ENCODE measurements at places on chromosomes 3 and 15.

DNA sequence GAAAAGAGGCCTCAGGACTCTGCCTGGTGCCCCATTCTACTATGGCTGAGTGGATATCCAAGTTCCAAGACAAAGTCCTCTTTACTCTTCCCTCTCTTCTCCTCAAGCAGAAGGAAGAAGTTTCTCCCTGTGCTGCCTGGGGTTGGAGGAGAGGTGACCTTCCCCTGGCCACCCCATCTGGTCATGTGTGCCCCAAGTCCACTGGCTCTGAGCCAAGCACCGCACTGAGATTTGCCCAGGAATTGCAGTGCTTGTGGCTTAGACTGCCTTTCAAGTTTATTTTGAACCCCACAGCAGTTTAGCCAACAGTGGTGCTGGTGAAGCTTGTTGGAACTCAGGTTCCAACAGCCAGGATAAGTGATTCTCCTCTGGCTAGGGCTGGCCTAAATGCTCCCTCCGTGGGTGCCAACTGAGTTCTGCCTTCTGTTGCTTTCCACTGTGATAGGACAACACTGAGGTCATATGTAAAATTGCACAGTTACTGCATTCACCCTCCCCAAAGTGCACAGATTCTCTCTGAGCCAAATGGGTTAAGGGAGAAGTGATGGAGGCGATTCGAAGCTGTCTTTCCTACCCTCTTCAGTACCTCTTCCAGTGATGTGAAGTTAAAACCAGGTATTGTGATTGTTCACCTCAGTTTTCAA, 69.9 kb downstream of the TMCO5A start:
- no peak for DNase-seq

- peak; percentile 80 for DNase-seq
Observed at GRCh38 chr3:112813723-112814171, 32.9 kb downstream of the CD200R1L start.

DNA sequence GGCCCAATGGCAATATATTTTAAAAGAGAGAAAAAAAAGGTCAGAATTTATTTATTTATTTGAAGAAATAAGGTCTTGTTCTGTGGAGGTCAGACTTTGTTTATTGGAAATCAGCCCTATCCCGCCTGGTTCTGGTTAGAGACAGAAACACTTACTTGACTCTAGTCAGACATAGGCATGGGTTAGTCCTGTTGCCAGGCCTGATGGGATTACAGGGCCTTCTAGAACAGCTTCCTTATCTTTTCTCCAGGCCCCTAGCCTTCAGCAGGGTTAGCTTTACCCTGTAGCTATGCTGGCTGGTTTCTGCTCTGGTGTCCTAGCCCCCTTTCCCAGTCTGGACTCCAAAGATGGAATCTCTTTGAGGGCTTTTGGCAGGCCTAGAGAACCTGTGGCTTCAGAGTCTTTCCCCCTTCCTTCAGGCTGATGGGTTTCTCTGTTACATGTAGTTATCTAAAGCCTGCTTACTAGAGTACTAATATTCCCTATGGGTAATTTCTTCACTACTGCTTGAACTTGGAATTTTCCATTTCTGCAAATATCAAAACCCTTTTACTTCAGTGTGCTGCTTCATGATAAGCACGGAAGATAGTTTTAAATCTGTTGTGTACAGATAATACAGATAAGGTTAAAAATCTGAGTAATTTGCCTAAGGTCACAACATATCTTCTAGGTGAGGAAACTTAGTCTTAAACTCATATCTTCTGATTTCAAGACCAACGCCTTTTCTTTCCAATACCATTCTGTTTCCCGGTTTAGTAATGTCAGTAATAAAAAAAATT, 10.6 kb downstream of the IREB2 start:
- no peak for DNase-seq

DNA sequence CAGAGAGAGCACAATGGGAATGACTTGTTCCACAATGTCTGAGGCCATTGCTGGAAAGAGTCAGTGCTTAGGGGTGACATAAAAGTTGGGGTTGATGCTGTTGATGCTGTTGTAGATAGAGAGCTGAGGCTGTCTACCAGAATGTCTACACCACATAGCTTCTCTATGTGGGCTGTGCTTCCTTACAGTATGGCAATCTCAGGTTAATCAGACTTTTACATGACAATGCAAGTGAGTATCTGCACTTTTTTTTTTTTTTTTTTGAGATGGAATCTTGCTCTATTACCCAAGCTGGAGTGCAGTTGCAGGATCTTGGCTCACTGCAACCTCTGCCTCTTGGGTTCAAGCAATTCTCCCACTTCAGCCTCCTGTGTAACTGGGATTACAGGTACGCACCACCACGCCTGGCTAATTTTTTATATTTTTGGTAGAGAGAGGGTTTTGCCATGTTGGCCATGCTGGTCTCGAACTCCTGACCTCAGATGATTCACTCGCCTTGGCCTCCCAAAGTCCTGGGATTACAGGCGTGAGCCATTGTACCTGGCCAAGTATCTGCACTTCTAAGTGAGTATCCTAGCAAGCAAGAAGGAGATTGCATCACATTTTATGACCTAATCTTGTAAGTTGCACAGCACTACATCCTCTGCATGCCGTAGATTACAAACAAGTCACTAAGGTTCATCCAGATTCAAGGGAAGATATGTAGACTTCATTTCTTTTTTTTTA, 28.7 kb downstream of the DLEC1 start:
- no peak for DNase-seq

DNA sequence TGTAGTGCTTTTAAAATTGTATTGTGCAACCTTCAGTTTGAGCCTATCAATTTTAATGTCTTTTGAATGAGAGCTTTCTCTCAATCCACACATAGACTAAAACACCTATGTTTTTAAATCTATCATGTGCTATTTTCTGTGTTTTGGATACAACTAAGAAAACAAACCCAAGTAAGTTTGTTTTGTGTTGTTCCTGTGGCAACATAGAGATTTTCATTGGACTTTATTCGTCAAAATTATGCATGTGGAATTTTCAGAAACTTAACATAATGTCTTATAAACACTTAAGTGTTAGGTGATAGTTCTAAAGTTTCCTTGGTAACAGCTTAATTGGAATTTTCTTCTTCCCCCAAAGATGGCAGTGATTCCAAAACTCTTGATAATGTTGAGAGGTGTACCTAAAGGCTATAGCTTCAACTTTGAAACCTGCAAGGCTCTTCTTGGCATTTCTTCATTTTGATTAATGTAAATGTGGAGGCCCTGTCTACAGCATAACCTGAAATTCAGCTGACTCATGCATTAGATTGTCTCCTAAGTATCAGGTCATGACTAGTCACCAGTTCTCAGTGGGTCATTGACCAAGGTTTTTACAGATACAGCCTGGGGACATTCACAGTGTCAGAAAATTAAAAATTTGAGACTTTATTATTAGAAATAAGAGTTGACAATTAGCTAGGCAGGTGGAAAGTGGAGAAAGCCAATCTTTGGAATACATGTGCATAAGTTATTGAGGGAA, 44.4 kb downstream of the COL6A5 start:
- DNase-seq: no peak

- no peak for DNase-seq
Observed at GRCh38 chr15:100949691-100950090, 30.5 kb downstream of the LRRK1 start.

- DNase-seq: no peak
Observed at GRCh38 chr15:68989541-68990230, 24.8 kb upstream of the NOX5 start.

GRCh38 chr3:52119099-52119498, 35.1 kb downstream of the POC1A start:
- DNase-seq: no peak

GRCh38 chr3:161274691-161275298, 53.7 kb downstream of the NMD3 start:
- peak; percentile 46 for DNase-seq

DNA sequence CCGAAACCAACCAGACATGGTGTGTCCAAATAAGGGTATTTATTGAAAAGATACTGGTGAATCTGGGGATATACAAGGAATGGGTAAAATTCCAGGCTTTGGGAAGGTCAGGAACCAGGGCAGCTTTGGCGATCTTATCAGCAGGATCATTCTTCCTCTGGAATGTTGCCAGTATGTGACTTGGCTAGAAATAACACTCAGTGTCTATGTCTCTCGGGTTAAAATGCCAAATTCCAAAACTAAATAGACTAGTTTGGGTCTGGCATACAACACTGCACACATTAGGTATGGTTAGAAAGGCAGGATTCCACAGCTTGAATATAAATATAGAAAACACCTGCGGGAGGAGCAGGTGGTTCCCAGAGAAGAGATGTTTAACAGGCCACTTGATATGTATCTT, 220.2 kb upstream of the CD96 start:
- DNase-seq: no peak

DNA sequence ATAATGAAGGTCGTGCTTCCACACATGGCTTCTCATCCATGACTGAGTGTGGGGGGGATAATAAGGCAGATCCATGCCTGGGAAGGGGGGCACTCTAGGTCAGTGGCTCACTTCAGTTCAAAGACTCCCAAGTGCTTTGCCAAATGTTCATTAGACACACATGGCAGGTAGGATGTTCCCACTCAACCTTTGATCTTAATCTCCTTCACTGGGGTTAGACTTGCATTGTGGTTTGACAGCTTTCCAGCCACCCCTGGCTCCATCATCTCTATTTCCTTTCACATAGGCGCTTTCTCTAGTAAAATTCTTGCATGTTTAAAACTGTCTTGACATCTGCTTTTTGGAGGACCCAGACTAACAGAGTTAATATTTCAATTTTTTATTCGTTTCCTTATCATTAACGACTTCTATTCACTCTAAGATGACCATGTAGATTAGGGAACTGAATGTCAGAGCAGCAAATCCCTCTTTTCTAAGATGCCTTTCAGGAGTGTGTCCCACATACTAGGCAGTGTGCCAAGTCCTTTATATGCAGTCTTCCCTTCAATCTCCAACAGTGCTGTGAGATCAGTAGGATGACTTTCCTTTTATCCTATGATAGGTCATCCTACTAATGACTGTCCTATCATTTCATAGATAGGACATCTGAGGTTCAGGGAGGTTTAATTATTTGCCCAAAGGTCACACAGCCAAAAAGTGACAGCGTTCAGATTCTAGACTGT, 57.9 kb downstream of the BTD start:
- DNase-seq: peak; percentile 44

DNA sequence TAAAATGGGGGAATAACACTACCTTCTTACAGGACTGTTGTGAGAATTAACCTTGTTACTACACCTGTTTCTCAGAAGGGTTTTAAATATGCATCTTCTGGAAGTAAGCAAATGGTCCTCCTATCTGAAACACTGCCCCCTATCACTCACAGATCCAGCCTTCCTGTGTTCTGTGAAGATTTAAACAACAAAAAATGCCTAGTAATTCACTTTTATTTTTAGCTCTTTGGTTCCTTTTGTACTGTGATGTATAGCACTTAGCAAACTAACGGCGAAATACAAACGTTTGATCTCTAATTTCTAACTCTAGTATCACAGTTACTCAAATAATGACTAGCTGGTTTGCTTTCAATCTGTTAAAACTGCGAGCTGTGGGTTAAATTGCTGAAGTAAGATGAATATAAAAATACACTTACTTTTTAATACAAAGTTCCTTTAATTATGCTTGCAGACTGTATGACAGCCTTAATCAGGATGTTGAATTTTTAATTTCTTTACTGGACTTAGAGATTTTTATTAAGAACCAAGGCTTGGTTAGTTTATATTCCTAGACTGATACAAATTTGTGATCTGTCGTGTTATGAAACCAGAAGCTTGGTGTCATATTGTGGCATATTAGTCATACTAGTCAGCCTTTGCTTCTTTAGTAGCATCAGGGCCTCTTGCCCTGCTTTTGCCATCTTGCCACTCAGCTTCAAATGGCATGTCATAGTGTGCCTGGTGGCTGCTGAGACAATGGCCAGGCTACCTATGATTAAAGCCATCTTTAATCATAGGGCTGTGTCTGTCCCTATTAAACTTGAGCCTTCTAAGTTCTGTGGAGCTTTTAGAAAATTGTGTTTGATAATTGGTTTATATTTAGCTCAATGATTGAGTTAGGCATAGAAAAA, 9.2 kb downstream of the EIF3J start:
- DNase-seq: peak; percentile 21

DNA sequence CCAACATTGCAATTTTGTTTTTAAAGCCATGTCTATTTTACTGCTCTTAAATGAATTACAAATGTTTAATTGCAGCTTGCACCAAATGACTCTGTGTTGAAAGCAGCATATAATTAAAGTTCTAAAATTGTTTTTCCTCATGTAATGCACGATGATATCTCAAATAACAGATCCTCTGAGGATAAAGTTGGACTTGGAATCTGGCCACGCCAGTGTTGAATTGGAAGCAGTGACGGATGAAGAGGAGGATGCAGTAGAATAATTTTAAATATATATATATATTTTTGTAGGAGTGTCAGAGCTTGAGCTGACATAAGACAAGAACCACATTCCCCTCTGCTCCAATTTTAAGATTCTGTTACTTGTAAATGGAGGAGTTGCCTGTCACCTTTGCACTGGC, 406.6 kb upstream of the DPPA4 start:
- no peak for DNase-seq

- DNase-seq: peak; percentile 68
Observed at GRCh38 chr3:50639055-50639494, 22.1 kb downstream of the MAPKAPK3 start.

DNA sequence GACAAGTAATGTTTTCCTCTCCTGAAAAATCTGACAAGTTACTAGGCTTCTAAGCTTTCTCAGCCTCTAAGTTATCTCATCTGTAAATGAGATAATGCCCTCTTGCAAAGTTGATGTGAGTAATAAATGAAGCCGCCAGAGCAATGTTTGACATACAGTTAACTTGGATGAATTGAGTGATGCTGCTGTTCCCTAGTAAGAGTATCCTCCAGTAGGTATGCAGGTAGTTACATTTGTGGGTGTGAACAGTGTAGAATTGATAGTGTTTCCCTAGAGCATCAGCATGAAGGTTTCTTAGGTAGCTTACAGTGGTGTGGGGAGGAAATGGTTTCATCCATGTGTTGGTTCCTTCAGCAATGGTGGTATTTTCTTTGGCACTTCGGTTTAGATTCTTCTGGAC, 3.4 kb downstream of the ATP2C1 start:
- no peak for DNase-seq

DNA sequence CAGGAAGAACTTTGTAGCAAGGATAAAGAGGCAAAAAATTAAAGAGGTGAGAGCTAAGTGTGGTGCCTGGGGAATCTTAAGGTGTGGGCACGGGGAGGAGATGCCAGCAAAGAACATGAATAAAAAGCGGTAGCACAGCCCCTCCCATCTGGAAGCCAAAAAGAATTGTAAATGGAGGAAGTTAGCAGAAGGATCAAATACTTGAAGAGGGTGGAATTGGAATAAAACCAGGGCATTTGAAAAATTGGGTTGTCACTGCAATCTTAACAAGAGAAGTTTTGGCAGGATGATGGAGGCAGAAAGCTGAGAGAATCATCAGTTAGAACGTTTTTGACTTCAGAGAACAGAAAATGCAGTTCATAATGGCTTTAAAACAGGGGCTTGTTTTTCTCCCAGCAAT, 2.4 kb downstream of the CCR2 start:
- no peak for DNase-seq

DNA sequence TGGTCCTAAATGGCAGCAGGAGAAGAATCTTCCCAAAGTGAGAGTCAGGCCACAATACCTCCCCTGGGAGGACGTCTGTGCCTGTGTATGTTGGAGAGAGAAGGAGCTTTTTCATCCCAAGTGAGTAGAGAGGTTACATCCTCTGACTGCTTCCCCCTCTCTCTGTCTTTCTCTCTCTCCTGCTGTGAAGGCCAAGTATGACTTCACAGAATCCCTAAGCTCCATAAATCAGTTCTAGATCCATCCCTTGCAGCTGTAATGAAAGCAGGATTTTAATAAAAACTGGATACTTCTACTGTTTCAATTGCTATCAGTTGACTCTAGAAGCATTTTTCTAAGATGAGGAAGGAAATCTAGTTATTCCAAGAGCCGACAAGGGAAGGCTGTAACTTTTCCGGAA, 389.1 kb upstream of the PROK2 start:
- peak; percentile 74 for DNase-seq

GRCh38 chr3:53195602-53196574, 34.9 kb downstream of the PRKCD start:
- DNase-seq: peak; percentile 28
